ENCODE measurements at places on chromosomes 2 and 18. TPM values are rescaled to one million over a fixed set of nuclear protein-coding genes. Genes with fewer than 3 reads are reported as not detected.

DNA sequence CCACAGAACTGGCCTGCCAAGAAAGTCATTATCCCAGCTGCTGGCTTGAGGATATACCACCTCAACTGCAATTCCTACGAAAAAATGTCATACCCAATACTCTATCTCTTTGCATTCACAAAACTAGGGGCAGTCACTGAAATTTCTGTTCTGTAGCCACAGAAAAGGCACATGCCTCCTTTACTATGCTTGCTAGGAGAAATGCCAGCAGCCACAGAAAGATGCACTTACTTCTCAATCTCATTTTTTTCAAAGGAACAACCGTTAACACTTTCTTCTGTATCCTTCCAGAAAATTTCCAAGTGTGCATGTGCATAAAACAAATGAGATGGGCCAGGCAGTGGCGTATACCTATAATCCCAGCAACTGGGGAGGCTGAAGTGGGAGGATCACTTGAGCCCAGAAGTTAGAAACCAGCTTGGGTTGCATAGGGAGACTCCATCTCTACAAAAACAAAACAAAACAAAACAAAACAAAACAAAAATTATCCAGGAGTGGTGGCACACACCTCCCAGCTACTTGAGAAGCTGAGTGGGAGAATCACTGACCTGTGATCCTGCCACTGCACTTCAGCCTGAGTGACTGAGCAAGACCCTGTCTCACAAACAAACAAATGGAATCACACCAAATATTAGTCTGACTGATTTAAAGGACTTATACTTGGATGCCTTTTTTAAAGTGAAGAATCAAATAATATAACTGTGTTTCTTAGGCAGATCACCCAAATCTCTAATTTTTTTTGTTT is 22.4 kb upstream of the PUM2 start:
- H3K27ac ChIP-seq: no peak overlapping the region
- H3K4me3 ChIP-seq: no peak overlapping the region

- no peaks in the 10 kb centered on the region for H3K36me3 ChIP-seq
- no peaks in the 10 kb centered on the region for H3K4me1 ChIP-seq
- no peaks in the 10 kb centered on the region for H3K27me3 ChIP-seq
These were observed 28.4 kb upstream of the KCNJ3 start for GRCh38 chr2:154670083-154670482.

DNA sequence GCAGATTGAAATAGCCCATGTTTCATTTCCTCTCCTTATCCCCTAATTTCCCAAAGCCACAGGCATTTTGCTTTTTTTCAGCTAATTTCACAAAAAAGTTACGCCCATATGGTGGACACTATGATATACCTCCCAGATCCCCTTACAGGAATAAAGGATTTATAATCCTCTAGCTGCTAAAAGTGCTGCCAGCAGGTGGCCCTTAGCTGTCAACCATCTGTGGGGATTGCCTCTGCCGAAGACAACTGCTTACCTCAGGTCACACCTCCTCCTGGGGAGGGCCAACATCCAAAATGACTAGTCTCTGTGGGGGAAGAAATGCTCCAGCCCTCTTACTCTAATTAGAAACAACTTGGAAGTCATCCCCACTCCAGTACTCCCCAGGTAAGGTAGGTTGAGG is 61.0 kb upstream of the EPB41L3 start:
- no peak overlapping the region for H3K27ac ChIP-seq

GRCh38 chr2:97741251-97741650 is 27.9 kb downstream of the ZAP70 start:
- no peak for DNase-seq
- no peaks in the 10 kb centered on the region for H3K4me1 ChIP-seq
- no peaks in the 10 kb centered on the region for H3K27me3 ChIP-seq

GRCh38 chr2:239674101-239674980 is 273.5 kb upstream of the HDAC4 start:
- no peaks in the 10 kb centered on the region for H3K4me1 ChIP-seq
- H3K27ac ChIP-seq: no peak overlapping the region
- H3K27me3 ChIP-seq: no peaks in the 10 kb centered on the region
- DNase-seq: no peak
- no peaks in the 10 kb centered on the region for H3K36me3 ChIP-seq
- no peak overlapping the region for H3K4me3 ChIP-seq

- DNase-seq: no peak
These were observed 12.3 kb upstream of the SETBP1 start for GRCh38 chr18:44668270-44668975.

- no peak for DNase-seq
- H3K4me1 ChIP-seq: peaks cover 6% of the 10 kb centered on the region
- H3K27ac ChIP-seq: no peak overlapping the region
- no peak overlapping the region for H3K4me3 ChIP-seq
- H3K27me3 ChIP-seq: no peaks in the 10 kb centered on the region
These were observed 137.5 kb downstream of the LDLRAD4 start for GRCh38 chr18:13356032-13356431.

DNA sequence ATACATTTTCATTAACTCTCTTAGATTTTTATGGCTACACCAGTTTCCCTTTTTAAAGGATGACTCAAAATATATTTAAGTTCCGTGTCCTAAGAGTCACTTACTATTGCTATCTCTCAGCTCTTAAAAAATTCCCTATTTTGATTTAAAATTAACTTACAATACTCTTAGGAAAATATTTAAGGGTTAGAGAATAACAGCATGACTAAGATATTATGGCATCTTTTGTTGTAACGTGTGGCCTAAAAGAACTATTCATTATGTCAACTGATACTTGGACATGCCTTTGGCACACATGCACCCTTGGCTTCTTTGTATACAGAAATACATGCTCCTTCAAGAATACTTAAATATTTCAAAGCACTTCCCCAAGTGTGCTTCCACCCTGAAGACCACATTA is 42.3 kb downstream of the SCN3A start:
- no peaks in the 10 kb centered on the region for H3K27me3 ChIP-seq
- H3K4me1 ChIP-seq: no peaks in the 10 kb centered on the region
- H3K27ac ChIP-seq: no peak overlapping the region
- H3K4me3 ChIP-seq: no peak overlapping the region
- no peak for DNase-seq

ALPI gene
- not detected for total RNA-seq

RBM45 gene
- total RNA-seq: 18.3 TPM

FBLN7 gene
- total RNA-seq: 5.1 TPM

OSR1 gene
- 90.7 TPM for total RNA-seq

NYAP2 gene
- not detected for total RNA-seq
